ENCODE measurements at places on chromosomes 4 and X.

- DNase-seq: no peak
These were observed 115.7 kb downstream of the IRF2 start for GRCh38 chr4:184358521-184359232.

GRCh38 chr4:22391551-22391950, 124.3 kb downstream of the ADGRA3 start:
- peak; percentile 33 for DNase-seq

DNA sequence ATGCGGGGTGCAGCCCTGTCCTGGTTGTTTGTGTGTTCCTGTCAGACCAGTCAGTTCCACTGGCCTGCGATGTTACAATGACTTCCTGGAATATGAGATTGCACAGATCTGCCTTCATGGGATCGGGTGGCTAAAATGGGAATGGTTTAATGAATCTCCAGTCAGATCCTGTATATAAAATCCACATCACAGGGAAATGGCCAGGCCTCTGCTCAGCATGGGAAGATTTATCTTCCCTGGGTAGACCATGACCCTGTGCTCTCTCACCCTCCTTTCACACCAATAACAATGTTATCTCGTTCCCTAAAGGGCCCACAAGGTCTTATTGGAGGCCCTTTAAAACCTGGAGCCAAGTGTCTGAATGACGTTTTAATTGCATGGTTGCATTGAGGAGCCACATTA, 307.4 kb downstream of the RAB28 start:
- no peak for DNase-seq

GRCh38 chrX:119783026-119783425, 8.4 kb downstream of the RPL39 start:
- no peak for DNase-seq

DNA sequence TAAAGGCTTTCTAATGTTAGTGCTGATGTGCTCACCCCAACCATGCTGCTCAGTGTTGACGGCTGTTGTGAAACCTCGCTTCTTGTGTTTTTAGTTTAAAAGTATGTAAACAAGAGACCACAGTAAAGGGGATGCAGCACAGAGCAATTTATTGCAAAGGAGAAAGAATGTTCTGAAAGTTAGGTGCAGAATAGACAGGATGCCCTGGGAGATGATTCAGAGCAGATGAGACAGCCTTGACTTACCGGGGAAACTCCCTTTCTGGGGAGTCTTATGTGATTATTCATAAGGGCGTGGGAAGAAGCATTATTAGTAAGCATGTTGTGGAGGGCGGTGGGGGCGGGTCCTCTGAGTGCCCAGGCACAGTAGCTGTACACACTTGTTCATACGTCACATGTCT, 47.7 kb downstream of the EVC start:
- peak; percentile 93 for DNase-seq

GRCh38 chr4:75939890-75940691, 722 bp downstream of the NAAA start:
- no peak for DNase-seq

- DNase-seq: peak; percentile 34
These were observed 234.8 kb upstream of the JADE1 start for GRCh38 chr4:128574706-128575105.

DNA sequence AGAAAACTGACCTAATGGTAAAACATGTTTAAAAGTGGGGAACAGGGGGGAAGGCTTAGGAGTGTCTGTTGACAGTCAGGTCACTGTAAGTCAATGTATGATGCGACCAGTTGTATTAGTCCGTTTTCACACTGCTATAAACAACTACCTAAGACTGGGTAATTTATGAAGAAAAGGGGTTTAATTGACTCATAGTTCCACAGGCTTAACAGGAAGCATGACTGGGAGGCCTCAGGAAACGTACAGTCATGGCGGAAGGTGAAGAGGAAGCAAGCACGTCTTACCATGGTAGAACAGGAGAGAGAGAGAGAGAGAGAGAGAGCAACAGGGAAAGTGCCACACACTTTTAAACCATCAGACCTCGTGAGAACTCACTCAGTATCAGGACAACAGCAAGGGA, 13.0 kb upstream of the PLAC1 start:
- DNase-seq: no peak

DNA sequence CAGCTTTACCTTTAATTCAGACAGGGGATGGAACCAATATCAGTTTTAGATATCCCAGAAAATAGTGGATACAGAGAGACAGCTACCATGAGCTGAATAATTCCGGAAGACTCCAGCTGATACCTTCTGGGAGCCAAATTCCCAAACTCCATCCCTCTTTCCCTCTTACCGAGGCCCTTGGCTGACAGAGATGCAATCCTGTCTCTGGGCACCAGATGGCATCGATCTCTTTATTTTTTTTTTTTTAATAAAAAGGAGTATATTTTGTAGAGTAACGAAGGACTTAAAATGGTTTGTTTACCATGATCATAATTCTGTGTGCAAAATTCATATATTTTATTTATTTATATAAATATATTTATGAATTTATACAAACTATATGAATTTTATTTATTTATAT, 31.0 kb downstream of the RAB40A start:
- no peak for DNase-seq

DNA sequence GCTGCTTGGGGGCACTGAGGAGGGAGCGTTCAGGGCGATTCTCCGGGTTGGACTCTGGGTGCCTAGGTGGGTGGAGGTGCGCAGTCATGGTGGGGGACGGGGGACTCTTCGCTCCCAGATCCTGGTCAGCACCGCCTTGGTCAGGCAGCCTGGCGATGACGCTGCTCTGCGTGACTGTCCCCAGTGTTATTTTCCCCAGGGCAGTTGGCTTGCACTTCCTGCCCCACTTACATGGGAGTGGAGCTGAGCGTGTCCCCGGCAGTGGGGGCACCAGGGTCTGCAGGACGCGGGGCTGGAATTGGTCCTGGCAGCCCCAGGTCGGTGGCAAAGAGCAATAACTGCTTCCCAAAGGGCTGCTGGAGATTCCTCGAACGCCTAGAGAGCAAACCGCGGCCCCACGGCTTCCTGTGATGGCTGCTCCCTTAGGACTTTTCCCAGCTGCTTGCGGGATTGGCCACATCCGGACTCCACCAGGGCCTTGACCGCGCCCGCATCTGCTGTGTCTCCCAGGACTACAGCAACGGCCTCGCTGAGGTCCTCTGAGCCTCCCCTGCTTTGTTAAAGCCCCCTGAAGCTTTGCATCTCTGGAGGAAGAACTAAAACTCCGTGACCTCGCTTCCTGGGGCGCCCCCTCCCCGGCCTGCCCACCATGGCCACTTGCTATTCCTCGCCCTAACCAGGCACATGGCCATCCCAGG, 35.3 kb upstream of the GPR78 start:
- no peak for DNase-seq

- DNase-seq: no peak
These were observed 166.6 kb upstream of the RAPGEF2 start for GRCh38 chr4:158936238-158936637.

DNA sequence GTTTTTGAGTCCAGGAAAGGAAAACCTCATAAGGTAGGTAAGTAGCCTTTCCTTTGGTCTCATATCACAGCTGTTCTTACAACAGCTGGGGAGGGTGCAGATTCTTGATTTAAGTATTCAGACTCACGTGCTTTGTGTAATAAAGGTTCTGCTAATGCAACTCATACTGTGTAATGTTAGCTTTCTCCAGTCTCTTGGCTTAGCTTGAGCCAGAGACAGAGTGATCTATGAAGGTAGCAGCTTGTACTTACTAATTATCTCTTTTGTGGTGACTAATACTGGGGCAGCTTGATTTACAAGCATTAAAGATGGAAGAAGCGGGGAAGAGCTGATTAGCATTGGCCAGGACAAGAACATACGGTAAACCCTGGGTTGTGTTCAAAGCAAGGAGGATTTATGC, 80.3 kb downstream of the LNX1 start:
- DNase-seq: no peak

GRCh38 chrX:140157143-140157542, 191.8 kb upstream of the CXorf66 start:
- DNase-seq: no peak

DNA sequence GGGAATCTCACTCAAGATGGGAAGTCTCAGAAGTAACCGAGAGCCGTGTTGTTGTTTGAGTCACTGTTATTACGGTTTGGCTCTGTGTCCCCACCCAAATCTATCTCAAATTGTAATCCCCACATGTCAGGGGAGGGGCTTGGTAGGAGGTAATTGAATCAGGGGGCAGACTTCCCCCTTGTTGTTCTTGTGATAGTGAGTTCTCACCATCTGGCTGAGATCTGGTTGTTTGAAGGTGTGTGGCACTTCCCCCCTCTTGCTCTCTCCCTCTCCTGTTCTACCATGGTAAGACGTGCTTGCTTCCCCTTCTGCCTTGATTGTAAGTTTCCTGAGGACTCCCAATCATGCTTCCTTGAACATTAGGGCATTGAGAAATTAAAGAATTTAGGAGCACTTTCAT, 37.0 kb downstream of the HAND2 start:
- no peak for DNase-seq

DNA sequence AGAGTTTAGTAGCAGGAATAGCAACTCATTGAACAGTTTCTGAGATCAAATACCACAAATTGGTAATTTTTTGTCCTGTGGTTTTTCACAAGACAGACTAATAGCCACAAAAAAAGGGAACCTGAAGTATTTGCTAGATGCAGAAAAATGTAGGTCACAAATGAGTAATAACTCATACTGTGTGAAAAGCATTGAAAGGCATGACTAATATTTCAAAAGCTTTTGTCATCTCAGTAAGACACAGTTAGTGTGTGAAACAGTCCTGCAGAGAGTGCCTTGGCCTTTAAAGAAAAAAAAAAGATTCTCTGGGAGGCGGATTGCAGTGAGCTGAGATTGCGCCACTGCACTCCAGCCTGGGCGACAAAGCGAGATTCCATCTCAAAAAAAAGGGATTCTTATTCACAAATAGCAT, 31.4 kb upstream of the SLC25A31 start:
- no peak for DNase-seq

DNA sequence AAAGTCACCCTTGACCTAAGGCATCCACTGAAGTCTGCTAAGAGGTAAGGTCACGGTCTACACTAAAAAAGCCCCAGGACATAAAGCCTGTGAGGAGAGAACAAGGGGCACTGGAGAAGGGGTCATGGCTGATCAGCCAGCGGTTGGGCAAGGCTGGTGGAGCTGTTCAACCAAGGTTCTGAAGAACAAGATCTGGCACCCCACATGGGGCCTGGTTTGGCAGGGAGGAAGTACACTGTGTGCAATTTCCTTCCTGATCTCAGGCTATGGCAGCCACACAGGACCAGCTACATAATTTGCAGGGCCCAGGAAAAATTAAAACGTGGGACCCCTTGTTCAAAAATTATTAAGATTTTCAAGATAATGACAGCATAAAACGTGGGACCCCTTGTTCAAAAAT, 14.1 kb upstream of the BRS3 start:
- DNase-seq: no peak

GRCh38 chr4:120855307-120856001, 67.1 kb downstream of the PRDM5 start:
- no peak for DNase-seq

GRCh38 chrX:125894947-125895346, 271.1 kb downstream of the DCAF12L2 start:
- no peak for DNase-seq

GRCh38 chrX:38717871-38718270, 83.4 kb upstream of the MID1IP1 start:
- DNase-seq: no peak

GRCh38 chr4:110753466-110753865, 130.6 kb upstream of the PITX2 start:
- DNase-seq: no peak

GRCh38 chr4:149645790-149646189, 169.9 kb downstream of the IQCM start:
- no peak for DNase-seq

DNA sequence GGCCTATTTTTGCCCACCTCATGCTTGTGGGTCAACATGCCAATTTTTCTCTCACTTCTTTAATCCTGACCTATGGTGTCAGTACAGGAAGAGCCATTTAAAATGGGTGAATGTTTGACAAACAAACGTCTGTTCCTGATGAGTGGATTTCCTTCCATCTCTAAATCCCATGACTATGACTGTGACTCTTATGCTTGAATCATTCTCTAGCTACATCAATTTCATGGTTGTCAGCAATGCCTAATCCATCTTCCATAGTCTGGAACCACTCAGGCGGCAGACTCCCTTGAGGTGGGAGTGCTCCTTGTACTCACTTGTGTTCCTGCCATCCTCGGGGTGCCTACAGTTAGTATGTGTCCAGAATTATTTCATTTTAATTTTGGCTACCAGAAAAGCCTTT, 194.9 kb upstream of the RPS6KA3 start:
- peak; percentile 1 for DNase-seq

- no peak for DNase-seq
These were observed 17.0 kb upstream of the TMEM154 start for GRCh38 chr4:152696764-152697261.

- DNase-seq: no peak
These were observed 4.9 kb downstream of the MBNL3 start for GRCh38 chrX:132483951-132484350.

DNA sequence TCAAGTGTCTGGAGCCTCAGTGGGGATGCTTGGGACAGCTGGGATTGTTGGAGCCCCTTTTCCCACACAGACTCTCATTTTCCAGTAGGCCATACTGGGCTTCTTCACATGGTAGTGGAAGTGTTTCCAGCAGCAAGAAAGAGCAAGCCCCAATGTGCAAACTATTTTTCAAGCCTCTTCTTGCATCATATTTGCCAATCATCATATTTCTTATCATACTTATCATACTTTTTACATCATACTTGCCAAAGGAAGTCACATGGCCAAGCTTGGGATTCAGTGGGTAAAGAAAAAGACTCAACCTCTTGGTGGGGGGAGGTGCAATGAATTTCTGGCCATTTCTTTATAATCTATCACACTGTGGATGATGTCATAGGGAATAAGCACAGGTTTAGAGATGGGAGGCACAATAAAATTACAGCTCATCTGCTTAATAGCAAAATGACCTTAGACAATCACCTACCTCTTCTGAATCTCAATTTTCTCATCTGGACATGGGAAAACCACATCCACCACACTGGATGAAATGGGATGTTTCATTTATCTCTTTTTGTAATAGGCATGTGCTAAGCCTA, 174.2 kb downstream of the MID1IP1 start:
- DNase-seq: no peak

DNA sequence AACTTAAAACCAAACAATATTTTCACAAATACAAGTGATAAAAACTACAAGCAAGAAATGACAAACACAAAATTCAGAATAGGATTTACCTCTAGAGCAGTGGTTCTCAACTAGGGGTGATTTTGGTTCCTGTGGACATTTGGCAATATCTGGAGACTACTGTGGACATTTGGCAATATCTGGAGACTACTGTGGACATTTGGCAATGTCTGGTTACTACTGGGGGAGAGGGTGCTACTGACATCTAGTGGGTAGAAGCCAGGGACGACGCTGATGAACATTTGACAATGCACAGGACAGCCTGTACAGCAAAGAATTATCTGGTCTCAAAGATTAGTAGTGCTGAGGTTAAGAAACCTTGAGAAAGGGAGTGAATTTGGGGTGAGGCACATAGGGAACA, 169.8 kb downstream of the CLCN4 start:
- no peak for DNase-seq

GRCh38 chr4:105748222-105748621, 39.6 kb downstream of the GSTCD start:
- DNase-seq: no peak

- no peak for DNase-seq
These were observed 9.8 kb upstream of the PDS5A start for GRCh38 chr4:39987485-39987884.

All from AG04449 (cell line).